Midbrain (tissue), 1 donor: ENCODE measurements at places on chromosomes 6 and 20.

- no peak for DNase-seq
Observed at GRCh38 chr6:28208111-28208659, 16.9 kb upstream of the ZSCAN9 start.

- DNase-seq, result no peak
Observed at GRCh38 chr6:53989504-53989903, 121.7 kb upstream of the MLIP start.

DNA sequence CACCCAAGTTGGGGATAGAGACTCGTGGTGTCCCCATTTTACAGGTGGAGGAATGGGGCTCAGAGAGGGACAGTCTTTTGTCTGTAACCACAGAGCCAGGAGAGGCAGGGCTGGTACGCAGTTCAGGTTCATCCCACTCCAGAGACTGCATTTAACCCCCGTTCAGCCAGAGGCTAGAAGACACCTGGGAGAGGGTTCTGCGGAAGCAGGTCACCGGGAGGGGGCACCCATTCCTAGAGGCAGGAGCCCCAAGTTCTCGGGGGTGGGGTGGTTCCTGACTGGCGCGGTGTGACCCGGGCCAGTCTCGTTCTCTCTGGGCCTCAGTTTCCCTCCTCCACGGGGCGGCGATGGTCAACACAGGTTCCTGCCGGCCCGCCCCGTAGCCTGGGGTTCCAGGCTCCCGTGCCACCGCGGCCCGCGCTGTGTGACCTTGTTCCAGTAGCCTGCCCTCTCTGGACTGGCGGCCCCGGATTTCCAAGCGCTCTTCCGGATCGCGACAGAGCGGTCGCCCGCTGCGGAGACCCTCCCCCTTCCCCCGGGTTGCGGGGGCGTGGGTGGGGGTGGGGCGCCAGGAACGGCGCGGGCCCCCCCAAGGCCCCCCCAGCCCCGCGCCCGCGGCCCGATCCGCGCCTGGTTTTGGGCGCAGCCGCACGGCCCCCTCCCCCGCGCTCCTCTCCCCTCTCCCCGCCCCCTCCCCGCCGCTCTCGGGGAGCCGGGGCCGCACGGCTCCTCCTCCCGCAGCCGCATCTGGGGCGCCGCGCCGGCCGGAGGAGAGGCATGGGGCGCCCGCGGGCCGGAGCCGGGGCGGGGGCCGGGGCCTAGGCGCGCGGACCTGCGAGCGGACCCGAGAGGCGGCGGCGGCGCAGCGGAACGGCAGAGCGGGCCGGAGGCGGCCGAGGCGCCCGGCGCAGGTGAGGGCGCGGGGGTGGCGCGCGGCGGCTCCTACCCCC is at the start of gene DLGAP4:
TSS of gene DLGAP4 (plus strand) at position 738 of the 950 bp plus-strand sequence. CDS start 125,379 bp downstream, outside the sequence.
- DNase-seq, result no peak

DNA sequence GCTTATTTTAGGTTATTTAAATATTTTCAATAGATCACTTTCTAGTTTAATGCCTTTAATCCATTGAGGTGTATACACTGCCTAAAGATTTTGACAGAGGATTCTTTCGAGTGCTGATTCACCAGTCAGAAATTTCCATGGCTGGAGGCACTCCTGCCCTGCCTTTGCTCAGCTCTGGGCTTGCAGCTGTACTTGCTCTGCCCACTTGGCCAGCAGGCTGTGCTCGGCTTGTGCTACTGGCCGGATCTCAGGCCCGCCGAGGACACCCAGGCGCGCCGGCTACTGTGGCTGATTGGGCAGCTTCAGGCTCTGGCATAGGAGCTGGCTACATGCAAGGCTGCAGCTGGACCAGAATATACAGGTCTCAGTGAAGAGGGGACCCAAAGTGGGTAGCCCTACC is 675.1 kb upstream of the MMS22L start:
- DNase-seq, result no peak

DNA sequence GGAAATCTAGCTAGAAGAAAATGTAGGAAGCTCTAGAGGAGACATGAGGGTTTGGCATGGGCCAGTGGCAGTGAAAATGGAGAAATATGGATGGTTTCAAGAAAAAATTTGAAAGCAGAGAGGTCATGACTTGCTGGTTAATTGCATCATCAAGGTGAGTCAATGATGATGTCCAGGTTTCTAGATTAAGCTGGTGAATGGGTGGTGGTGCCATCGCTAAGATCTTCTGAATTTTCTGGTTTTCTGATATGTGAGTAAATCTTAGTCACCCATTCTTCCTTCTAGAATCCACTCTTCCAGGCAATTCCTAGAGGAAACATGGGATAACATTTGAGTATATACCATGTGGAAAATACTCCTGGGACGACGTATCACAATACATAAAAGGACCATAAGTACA is 25.0 kb downstream of the SH3BGRL2 start:
- DNase-seq, result no peak

- no peak for DNase-seq
Observed at GRCh38 chr6:44478158-44478557, 90.7 kb downstream of the CDC5L start.
